ENCODE measurements at places on chromosomes 1 and 21. TPM values are rescaled to one million over a fixed set of nuclear protein-coding genes. Genes with fewer than 3 reads are reported as not detected.

Gene C4BPA
- total RNA-seq = 0.39 TPM

Gene KRTAP10-9
- 0.20 TPM for total RNA-seq

Gene ETV3L
- total RNA-seq = not detected

Gene S1PR1
- total RNA-seq = 15.2 TPM

Gene PLPP3
- total RNA-seq = 124 TPM

Gene SLC1A7
- not detected for total RNA-seq

Gene OR2W3
- total RNA-seq = 1.8 TPM

Gene FYB2
- total RNA-seq = 0.30 TPM

Gene AQP10
- total RNA-seq = 0.20 TPM

Gene CD164L2
- 0.30 TPM for total RNA-seq

Gene MAP3K7CL
- 12.9 TPM for total RNA-seq

Gene GPA33
- total RNA-seq = 0.10 TPM

Gene BEND5
- 12.5 TPM for total RNA-seq

Gene RUNX3
- total RNA-seq = 1.9 TPM
